ENCODE measurements at places on chromosomes 7 and 10.
A peak's percentile ranks its signal among the peaks of the same experiment; 100 is the strongest.

DNA sequence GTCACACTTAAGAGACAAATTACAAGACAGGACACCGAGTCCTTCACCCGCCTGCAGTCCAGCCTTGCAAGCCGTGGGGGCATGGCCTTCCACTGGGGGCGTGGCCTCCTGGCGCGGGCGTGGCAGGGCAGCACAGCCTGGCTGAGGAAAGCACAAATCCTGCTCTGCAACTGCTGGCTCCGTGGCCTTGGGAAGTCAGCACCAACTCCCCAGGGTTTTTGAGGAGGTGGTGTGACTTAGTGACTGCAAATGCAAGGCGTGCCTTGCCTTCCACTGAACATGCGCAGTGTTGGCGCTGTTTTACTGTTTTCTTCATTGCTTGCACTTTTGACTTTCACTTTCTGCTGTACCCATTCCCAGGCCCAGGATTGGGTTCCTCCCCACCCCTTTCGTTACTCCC lies 12.9 kb upstream of the BMS1 start:
- no peak for DNase-seq

DNA sequence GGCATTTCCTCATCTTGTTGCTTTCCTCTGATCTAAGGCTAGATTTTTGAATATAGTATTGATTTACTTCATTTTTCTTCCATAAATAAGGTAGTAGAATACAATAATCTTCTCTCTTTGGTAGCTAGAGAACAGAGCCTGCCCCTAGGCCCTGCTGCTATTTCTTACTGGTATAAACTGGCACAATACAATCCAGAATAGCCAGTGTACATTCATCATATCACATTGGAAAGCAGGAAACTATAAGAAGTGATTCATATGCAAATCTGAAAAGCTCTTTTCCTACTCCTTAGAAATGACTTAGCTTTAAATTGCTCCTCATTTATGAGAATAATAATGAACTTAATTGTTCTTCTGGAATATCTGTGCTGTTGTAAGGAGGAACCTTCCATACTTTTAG lies 100.2 kb downstream of the KCND2 start:
- no peak for DNase-seq

GRCh38 chr7:9945131-9945530 lies 1028.5 kb upstream of the PHF14 start:
- DNase-seq, result no peak

- DNase-seq, result no peak
Observed at GRCh38 chr7:19144661-19145433, at the start of gene FERD3L. Gene FERD3L, minus strand, starts transcription at chr7:19145421. Its CDS starts 59 bp downstream, at chr7:19145362.

DNA sequence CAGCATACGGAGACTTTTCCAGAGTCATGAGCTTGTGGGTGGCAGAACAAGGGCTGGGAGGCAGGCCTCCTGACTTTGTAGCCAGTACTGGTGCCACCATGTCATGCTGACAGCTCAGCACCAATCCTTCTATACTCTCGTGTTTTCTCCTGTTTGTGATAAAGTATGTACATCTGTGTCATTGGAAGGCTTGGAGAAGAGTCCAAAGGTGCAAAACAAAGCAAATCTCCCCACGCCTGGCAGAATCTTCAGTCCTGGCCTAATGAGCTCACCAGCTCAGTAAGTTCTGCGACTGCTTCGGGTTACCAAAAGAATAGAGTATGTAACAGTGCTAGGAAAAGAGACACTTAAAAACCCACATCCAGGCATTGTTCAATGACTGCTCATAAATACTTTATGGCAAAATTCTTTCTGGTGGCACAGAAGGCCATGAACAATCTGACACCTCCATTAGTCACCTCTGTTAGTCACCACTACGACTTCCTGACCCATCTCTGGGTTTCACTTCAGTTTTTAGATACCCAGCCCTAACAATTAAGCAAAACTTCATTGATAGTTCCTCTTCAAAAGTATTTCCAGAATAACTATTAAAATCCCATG lies 24.5 kb downstream of the STEAP1 start:
- no peak for DNase-seq

DNA sequence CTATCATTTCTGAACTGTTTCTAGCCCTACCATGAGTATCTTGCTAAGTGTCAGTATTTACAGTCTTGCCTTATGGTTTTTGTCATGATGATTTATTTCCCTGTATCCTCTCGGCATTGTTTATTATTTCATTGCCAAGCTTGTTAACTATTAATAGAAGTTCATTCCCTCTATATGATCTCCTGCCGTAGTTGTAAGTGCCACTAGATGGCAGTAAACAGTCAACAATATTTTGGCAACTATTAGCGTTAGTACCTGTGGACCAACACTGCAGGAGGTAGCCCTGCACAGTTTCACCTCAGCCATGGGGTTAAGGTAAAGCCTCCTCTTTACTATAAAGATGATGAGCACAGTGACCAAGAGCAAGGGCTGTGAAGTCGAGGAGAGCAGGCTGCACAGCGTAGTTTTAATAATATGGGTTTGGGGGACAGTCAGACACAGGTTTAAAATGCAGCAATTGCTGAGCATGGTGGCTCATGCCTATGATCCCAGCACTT lies 26.1 kb upstream of the CCNJ start:
- DNase-seq, result peak; percentile 35

- no peak for DNase-seq
Observed at GRCh38 chr10:59006511-59007306, 169.7 kb upstream of the PHYHIPL start.

GRCh38 chr10:124614003-124614659 lies 130.0 kb downstream of the FAM53B start:
- no peak for DNase-seq

- no peak for DNase-seq
Observed at GRCh38 chr10:112663234-112664125, 216.5 kb downstream of the VTI1A start.

- no peak for DNase-seq
Observed at GRCh38 chr10:73467206-73467605, 28.6 kb downstream of the PPP3CB start.

- peak; percentile 65 for DNase-seq
Observed at GRCh38 chr10:3805201-3805790, 20.3 kb upstream of the KLF6 start.

DNA sequence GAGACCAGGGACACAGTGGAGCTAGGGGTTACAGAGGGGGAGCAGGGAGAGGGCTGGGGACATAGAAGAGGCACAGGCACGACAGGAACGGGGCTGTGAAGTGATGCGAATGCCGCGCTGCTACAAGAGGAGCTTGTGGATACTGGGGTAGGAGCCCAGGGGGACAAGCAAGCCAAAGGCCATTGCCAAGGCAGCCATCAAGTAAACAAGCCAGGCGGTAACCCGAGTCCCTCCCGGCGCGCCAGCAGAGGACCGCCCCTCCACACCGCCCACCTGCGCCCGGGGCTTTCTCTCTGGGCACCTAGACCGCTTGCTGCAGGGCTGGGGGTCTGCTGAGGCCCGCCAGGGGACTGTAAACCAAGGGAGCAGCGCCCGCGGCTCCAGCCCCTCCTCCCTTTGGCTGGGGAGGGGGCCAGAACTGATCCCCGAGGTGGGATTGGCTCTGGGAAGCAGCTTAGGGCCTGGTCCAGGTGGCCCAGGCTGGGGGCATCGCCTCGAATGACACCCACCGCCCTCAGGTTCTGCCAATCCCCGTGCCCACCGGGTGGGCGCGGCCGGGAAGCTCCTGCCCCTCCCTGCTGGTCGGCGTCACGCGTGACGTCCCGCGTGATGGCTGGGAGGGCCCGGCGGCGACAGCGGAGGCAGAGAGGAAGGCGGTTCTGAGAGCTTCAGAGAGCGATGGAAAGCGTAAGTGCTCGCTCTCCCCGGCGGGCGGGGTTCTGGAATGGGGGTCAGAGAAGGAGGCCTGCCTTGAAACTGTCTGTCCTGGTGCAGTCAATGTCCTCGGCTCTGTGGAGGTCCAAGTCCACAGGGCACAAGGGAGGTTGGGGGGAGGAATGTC lies 982 bp downstream of the SFXN3 start:
- peak; percentile 74 for DNase-seq

DNA sequence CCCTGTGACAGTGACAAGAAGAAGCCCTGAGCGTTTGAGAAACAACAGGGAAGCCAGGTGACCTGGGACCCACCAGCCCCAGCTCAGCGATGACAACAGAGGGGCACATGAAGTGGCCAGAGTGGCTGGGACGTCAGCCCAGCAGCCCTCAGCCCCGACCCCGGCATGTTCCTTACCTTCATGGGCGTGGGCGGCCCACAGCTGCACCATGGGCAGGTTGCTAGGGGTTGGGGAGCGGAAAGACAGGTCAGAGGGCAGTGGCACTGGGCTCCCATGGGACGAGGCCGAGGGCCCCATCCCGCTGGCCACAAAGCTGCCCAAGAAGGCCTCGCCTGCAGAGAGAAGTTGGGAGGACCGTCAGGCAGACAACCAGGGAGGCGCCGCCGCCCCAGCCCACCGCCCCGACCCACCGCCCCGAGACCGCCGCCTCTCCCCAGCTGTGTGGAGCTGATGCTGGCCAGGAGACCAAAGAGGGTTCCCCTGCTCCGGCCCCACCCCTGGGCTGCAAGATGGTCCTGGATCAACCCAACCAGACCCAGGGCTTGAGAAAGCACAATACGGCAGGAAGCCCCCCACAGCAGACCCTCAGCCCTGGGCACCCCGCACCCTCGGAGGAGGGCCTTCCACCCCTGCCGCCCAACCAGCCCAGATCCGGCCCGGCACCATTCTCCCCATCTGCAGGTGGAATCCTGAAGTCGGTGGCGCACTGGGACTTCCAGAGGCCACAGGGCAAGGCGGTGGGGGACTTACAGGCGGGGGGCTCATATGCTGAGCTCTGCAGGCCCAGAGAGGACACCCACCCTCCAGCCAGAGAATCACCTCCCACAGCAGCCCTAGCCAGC lies 29.1 kb downstream of the TNRC18 start:
- DNase-seq, result no peak

GRCh38 chr7:120554960-120555571 lies 282.1 kb downstream of the KCND2 start:
- no peak for DNase-seq

DNA sequence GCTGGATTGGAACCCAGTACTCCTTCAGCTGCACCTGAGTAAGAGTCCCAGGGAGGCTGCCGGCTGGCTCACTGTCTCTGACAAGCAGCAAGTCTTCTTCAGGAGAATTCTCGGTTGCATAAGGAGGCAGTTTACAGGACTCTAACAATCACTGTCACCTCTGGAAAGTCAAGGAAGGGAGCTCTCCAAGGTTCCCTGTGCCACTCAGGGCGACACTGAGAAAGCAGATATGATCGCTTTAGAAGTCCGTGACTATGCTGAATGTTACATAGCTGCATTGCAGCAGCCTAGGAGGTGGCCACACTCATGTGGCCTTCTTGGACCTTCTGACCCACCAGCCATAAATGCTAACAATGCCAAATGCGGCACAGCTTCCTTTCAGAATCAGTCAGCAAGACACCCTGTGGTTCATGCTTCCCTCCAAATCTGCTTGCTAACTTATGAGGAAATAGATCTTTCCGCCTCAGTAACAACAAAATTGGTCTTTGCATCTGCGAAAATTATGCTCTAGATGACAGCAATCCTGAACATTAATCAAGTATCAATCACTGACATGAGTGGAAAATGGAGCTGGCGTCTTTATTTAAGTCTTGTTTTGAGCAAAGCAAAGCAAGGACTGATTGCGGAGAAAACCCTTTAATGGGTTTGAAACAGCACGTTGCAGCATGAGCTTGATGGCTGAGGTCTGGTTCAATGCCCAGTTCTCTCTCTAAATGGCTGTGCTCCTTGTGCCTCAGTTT lies 132.9 kb downstream of the ATXN7L1 start:
- no peak for DNase-seq

DNA sequence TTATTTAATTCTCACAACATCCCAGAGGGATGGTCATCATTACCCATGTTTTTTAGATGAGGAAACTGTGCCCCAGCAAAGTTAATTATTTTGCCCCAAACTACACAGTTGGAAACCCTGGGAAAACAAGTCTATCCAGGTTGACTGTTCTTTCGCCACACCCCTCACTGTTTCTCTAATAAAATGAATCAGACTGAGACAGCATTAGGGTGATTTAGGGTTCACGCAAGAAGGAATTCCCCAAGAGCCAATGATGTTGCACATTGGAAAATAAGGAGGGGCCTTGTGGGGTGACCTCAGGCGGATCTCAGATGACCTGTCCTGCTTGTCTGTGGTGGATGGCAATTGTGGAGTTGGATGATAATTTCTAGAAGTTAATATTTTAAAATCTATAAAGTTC lies 135.7 kb upstream of the TBX20 start:
- DNase-seq, result no peak

- no peak for DNase-seq
Observed at GRCh38 chr7:37318541-37318940, 130.1 kb downstream of the ELMO1 start.

- peak; percentile 49 for DNase-seq
Observed at GRCh38 chr10:132448248-132448731, 51.3 kb downstream of the PWWP2B start.

- DNase-seq, result no peak
Observed at GRCh38 chr10:121452581-121452980, 145.7 kb downstream of the FGFR2 start.

GRCh38 chr7:1675036-1675671 lies 5.1 kb downstream of the ELFN1 start:
- no peak for DNase-seq

- DNase-seq, result no peak
Observed at GRCh38 chr7:4175346-4175973, 506.6 kb upstream of the FOXK1 start.

- DNase-seq, result no peak
Observed at GRCh38 chr7:75575488-75576121, 83.5 kb downstream of the SPDYE5 start.

GRCh38 chr10:114110174-114110972 lies 63.6 kb downstream of the CCDC186 start:
- no peak for DNase-seq

GRCh38 chr10:82429302-82429701 lies 554.3 kb downstream of the NRG3 start:
- DNase-seq, result no peak

- no peak for DNase-seq
Observed at GRCh38 chr7:117347480-117347879, 24.6 kb upstream of the WNT2 start.

- DNase-seq, result no peak
Observed at GRCh38 chr7:66741710-66742049, 1.1 kb downstream of the RABGEF1 start.

DNA sequence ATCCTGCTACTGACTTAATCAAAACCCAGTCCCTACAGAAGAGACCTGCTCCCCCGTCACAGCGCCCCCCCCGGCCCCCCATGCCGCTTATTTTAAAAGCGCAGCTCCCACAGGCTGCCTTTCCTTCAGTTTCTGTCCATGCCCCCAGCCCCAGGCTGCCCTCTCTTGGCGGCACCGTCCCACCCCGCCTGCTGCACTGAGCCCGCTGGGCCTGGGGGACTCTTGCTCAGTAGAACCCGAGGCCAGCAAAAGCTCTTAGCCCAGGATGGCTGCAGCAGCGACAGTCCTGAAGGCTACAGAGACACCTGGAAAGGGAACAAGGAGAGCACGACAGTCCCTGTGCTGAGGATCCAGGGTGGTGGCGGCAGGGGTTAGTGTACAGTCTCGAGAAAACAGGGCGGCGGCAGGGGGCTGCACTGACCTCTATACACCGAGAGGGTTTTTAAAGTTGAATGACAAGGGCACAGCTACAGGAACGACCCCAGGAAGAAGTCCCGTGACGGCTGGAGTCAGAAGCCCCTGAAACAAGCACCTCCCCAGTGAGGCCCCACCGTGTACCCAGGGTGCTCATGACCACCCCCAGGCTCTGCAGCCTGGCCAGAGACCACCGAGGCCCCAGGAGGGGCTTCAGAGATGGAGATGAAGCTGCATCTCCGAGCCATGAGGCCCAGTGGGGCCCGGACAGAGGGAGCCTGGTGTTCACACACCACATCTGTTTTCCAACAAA lies 54.4 kb downstream of the ZRANB1 start:
- DNase-seq, result no peak

GRCh38 chr10:117540640-117541404 lies 1.7 kb upstream of the EMX2 start:
- no peak for DNase-seq

Data from effector memory CD8-positive, alpha-beta T cell (primary cell).